ENCODE measurements at places on chromosomes 5 and 9.

DNA sequence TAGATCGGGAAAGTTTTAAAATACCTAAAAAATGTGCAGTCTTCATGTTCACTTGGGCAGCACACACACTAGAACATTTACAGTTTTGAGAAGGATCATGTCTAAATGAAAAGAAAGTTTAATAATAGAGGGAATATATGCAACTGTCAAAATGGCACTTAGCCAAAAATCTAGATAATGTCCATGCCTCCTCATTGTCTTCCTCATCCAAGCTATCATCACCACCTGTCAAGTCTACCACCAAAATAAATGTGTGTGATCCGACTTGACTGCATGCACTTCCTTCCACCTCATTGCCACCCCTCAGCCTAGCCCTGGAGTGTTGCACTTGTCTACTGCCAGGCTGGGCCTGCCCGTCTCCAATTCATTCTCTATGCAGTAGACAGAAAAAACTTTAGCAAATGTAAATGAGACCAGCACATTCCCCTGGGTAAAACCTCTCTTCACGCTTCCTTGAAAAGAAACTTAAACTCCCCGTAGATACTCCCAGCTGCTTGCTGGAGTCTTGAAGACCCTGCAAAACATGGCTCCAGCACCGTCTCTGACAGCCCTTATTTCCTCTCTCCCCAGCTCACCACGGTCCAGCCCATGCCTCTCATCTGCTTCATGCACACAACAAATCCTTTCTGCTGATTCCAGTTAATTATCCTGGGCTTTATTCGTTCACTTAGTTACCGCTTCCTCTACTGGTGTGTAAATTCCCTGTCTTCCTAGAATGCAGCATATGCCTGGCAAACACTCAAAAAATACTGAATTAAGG is 66.9 kb downstream of the FANCC start:
- DNase-seq = no peak

DNA sequence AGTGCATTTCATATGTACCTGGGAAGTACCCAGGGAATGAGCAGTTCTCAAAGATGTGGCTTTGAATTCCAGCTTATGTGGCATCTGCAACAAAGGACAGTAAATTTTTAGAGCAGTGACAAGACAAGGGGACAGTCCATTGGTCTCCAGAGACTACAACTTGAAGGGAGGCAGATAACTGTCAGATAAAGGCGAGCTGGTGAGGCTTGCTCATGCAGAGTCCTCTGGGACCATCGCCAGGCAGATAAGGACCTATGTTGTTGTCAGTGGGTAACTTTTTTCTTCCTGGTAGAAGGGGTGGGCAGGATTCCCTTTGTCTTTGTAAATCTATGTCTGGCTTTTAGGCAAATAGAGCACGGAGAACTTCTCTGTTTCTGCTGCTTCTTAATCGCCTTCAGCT is 120.2 kb downstream of the ICE1 start:
- DNase-seq = no peak

DNA sequence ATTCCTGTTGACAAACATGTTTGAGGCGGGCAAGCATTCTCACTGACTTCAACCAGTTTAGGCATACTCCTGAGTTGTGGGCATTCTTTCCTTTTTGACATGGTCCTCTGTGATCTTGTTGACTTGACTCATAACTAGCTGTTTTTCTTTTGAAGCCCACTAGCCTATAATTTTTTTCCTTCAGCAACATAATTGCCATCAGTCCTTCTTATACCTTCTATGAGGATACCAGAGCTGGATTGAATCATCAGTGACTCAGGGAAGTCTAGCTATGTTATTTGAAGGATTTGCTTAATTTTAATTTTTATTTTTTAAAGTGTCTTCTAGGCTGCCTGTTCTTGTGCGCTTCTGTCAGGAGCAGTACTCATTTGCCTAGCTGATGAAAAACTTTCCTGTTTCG is 259.5 kb downstream of the NR3C1 start:
- DNase-seq = no peak

- DNase-seq = no peak
These were observed 18.0 kb downstream of the TMOD1 start for GRCh38 chr9:97519441-97519970.

GRCh38 chr5:113806904-113807303 is 293.4 kb downstream of the YTHDC2 start:
- DNase-seq = no peak

GRCh38 chr9:19138084-19138483 is 10.8 kb upstream of the PLIN2 start:
- no peak for DNase-seq

- no peak for DNase-seq
These were observed 656.3 kb downstream of the ANXA1 start for GRCh38 chr9:73807952-73808351.

GRCh38 chr5:179169836-179170235 is 109.7 kb downstream of the ZNF354C start:
- DNase-seq = no peak

DNA sequence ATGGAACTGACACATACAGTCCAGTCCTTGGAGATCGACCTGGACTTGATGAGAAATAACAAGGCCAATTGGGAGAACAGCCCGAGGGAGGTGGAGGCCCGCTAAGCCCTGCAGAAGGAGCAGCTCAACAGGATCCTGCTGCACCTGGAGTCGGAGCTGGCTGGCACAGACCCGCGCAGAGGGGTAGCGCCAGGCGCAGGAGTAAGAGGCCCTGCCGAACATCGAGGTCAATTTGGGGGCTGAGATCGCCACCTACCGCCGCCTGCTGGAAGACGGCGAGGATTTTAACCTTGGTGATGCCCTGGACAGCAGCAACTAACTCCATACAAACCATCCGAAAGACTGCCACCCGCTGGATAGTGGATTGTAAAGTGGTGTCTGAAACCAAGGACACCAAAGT is 1610.1 kb upstream of the ACO1 start:
- no peak for DNase-seq

GRCh38 chr5:122145906-122146305 is 16.6 kb downstream of the ZNF474 start:
- no peak for DNase-seq

DNA sequence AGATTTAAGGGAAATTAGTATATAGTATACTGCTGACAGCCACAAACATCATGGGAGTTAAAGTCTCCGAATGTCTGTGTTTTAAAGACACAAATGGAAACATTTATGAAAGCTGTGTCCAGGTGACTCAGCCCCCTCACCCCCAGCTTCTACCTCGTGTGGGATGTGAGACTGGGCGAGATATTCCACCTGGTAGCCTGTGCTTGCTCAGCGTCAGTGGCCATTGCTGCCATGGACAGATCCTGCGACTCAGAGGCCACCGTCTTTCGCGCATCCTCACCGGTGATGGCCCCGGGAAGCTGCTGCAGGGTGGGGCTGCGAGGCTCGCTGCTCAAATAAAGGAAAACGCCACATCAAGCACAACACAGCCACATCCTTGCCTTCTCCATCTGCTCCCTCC is 31.2 kb upstream of the EXOC3 start:
- no peak for DNase-seq

DNA sequence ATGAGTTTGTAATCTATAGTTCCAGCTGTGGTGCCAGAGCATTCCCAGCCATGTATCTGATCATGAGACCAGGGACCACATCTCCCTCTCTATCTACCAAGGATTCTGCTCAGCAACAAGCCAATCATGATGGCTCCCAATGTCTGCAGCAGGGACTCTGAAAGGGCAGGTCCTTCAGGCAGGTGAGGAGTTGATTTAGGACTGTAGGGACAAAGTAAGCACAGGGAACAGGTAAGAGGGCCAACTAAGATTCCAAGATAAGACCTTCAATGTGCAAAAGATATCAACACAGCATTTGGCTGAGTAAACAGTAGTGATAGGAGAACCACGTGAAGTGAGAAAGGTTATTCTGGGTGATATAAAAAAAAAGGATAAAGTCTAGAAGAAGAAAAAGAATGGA is 8.5 kb downstream of the XPA start:
- DNase-seq = no peak

- DNase-seq = peak; percentile 20
These were observed 35.8 kb upstream of the SPARC start for GRCh38 chr5:151722546-151722945.

DNA sequence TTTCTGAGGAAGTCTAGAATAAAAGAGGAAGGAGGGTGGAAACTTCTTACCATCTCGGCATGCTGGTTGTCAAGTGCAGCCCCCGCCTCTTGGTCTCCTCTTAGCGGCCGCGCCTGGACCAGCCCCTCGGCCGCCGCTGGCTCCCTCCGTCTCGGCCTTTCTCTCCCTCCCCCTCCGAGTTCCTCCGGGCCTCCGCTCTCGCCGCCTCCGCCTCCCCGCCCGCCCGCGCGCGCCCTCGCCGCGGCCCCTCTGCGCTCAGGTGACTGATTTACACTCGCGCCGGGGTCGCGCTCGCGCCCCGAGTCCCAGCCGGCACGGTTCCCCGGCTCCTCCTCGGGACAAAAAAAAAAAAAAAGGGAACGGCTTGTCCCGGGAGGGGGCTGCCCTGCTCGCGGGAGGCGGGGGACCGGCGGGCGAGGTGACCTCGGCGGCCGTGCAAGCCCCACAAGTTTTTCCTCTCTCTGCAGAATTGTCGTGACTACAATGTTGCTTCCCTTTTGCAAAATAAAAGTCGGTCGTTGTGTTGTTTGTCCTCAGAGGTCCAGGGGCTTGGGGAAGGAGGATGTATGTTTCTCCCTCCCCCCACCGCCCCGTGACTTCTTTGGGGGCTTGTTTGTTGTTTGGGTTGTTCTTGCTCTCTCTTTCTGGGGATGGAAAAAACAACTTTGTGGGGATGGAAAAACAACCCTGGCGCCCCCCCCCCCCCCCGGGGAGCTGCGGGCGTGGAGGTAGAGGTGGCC is at the start of gene BNC2:
BNC2 (minus strand) TSS at position 75 of the 740 bp plus-strand sequence; CDS start at position 53, 22 bp downstream.
- DNase-seq = no peak

GRCh38 chr5:74130155-74130897 is 504.3 kb downstream of the ARHGEF28 start:
- no peak for DNase-seq

DNA sequence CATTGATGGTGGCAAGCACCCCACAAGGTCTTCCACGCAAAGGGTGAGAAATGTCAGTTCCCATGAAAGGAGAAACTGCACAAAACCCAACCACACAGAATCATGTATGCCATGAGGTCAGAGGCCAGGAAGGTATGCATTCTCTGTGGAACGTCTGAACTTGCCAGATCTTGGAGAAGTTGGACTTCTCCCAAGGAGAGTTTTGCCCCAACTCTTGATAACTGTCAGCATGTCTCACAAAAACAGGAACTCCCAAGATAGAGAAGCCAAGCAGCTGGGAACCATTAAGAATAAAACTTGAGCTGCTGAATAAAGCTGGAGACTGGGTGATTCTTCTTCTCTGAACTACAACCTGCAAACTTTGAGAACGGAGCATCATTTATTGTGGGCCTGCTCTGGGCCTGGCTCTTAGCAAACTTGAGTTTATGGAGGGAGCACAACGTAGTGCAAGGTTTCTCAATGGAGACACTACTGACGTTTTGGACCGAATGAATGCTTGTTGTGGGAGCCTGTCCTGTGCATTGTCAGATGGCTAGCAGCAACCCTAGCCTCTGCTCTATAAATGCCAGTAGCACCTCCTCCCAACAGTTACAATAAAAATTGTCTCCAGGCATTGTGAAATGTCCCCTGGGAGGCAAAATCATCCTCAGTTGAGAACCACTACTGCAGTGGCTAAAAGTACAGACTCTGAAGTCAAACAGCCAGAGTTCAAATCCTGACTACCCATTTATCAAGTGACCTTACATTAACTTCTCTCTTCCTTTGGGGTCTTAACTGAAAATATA is 193.5 kb downstream of the ACTL7B start:
- DNase-seq = no peak

- no peak for DNase-seq
These were observed 247.9 kb downstream of the DMRT2 start for GRCh38 chr9:1298046-1298445.

DNA sequence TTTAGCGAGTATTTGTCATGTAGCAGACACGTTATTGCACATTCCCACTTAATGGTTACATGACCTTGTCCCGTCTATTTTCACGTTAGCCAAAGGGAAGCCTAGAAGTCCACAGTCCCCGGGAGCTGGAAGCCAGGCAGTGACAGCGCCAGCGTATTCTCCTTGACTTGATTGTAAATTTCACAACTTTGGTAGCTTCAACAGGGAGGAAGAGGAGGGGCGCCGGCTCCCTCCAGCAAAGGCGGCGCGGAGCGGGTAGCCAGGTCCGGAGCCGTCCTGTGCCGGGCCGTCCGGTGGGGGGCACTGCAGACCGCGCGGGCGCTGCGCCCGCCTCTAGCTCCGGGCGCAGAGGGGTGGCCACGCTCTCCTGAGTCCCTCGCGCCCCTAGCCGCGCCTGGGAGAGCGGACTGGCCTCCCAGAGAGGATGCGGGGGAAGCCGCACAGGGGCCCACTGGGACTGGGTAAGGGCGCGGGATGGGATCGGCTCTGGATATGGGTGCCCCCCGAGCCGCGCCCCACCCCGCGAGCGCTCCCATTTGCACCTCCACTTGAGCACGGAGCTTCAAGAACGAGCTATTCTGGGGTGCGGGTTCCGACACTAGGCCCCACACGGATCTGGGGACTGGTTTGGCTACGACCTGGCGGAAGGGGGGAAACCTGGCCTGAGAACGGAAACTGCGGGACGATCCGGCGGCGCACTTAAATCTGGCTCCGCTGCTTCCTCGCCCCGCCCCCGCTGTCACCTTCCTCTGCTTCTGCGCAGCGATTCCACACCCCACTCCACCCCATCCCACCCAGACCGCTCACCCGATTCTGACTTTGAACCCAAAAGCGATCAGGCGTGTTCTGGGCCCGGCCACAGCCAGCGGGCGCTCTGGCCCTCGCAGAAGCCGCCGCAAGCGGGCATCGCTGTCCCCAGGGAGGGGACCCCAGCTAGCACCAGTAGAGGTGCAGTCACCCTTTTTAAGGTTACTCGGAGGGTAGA is 23.8 kb downstream of the KLF4 start:
- DNase-seq = no peak

GRCh38 chr9:98280574-98280973 is 25.1 kb upstream of the TBC1D2 start:
- DNase-seq = no peak

- DNase-seq = no peak
These were observed 19.5 kb downstream of the SLC22A5 start for GRCh38 chr5:132389051-132389331.

DNA sequence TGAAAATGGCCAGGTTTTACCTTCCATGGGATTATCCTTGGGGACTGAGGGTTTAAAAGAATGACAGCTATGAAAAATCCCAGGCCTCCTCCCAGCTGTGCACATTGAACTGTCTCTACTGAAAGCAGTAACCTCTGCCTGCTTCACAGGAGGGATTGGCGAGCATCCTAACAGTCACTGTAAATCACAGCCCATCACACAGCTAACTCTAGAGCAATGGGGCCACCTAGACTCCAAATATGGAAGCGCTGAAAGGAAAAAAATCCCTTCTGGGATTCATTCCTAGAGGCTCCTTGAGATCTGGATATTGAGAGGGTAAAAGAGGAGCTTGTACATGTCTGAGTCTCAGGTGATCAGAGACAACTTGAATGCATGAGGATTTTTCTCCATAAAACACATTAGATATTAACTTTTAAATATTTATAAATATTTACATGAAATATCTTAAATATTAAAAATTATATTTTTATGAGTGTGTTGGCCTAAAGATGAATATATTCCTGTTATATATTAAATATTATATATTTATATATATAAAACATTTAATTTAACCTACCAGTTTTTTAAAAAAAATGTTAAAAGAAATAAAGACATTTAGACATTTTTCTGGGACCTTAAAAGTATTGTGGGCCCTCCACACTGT is 133.8 kb upstream of the SLC24A2 start:
- no peak for DNase-seq

GRCh38 chr5:128234928-128235641 is 151.5 kb downstream of the SLC12A2 start:
- no peak for DNase-seq

GRCh38 chr9:114316605-114317230 is 6.2 kb upstream of the ORM1 start:
- DNase-seq = no peak

GRCh38 chr5:134028496-134028895 is 23.7 kb upstream of the VDAC1 start:
- no peak for DNase-seq

Measured in GF-D8 (cell line).